ENCODE measurements at places on chromosomes 16 and 17.

DNA sequence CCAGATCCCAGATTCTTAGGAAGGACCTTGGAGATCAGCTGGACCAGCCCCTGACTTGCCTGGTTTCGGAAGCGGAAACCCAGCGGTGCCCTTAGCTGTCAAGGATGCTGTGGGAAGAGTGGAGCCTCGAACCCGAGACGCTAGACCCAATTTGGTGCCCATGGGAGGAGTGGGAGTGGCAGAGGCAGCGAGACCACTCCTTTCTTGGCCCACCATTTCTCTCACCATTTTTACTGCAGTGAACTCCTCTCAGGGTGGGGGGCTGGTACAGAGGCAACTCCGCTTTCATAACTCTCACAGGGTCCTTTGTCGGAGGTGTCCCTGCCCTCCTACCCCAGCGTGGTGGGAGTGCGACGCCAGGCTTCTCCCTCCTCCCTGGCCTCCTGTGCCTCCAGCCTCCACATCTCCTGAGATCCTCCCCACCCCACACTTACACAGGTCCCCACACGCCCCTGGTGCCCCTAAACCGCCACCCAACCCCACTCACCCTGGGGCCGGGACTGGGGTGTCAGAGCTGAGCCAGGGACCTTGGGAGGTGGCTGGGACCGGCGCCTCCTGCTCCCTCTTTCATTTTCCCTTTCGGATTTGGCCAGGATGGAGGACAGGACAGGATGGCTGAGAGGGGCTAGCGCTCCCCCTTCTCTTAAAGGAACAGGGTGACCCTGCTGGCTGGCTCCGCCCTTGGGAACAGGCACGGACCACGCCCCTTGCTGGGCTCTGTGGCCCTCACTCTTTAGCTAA lies at the start of gene GJD3:
Gene GJD3 (minus strand): TSS at position 617 of the 741 bp plus-strand sequence. CDS start 922 bp downstream, outside the sequence.
- no peak for DNase-seq

- no peak for DNase-seq
Measured at GRCh38 chr16:4656221-4656620, 31.6 kb downstream of the MGRN1 start.

GRCh38 chr17:6623941-6624340 lies 16.6 kb downstream of the KIAA0753 start:
- DNase-seq, result no peak

DNA sequence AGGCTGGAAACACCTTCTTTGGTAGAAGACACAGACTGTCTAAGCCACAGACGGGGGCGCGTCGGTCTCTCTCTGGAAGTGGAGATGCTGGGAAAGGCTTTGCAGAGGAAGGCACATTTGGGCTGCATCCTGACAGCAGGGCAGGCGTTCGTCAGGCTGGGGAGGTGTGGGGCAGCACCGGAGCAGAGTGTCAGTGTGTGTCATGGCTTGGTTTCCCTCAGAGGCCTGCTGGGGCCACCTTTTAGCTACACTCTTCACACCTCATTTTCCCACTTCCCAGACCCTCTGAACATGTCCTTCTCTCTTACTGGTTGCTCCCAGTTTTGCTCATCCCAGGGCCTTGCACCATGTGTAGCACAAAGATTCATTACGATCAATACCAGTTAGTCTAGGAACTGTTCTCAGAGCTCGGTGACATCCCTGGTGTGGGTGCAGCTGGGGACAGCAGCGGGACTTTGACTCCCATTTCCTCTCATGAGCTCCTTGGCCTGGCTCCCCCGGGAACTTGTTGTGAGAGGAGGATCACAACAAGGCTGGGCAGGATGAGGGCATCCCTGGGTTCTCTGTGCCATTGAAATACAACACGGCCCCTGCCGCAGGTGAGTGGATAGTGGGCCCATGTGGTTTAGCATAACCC lies 33.1 kb downstream of the SMARCE1 start:
- DNase-seq, result no peak

DNA sequence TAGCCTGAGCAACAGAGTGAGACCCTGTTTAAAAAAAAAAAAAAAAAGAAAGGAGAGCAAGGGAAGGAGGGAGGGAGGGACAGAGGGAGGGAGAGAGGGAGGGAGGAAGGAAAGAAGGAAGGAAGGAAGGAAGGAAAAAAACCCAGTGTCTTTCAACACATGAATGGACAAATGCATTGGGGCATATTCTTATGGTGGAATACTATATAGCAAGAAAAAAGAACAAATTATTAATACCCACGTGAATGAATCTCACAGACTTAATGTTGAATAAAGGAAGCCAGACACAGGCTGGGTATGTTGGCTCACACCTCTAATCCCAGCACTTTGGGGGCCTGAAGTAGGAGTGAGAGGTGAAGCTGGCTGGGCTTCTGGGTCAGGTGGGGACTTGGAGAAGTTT lies 20.3 kb downstream of the RAPGEFL1 start:
- no peak for DNase-seq

GRCh38 chr16:24189941-24190340 lies 66.2 kb upstream of the CACNG3 start:
- no peak for DNase-seq

DNA sequence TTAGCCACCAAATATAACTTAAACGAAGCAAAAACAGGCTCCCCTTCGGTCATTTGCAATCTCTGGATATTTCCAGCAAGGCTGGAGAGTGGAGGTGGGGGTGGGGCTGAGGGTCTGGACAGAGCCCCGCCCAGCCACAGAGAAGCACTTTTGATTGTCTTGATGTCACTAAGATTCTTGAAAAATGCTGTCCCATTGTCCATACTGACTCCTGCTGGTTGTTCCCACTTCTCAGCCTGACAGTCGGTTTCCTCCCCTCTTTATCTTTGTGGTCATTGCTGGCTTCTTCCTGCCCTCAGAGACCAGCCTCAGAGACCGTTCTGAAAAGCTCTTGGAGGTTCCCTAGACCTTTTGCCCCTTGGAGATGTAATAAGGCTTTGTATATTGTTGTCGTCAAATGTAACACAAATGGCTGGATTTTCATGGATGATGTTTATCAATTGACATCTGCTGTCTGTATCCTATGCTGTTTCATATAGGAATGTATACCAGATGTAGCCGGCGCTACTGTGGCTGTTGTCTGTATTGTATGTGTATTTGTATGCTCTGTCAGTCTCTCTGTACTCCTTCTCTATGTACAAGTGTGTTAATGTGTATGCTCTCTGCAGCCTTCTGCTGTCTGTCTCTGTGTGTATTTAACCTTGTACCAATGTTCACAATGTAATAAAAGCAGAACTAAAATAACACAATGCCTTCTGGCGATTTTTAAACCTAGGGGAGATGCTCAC lies 94.8 kb upstream of the DNAH9 start:
- DNase-seq, result no peak

- DNase-seq, result no peak
Measured at GRCh38 chr16:56113223-56113622, 78.1 kb upstream of the GNAO1 start.

Data from fibroblast of skin of scalp (primary cell).